ENCODE measurements at places on chromosomes 3 and 15.

GRCh38 chr3:98705212-98705611 is 57.9 kb upstream of the ST3GAL6 start:
- DNase-seq: no peak

- DNase-seq: no peak
These were observed 202.3 kb upstream of the PROK2 start for GRCh38 chr3:71987089-71987735.

GRCh38 chr15:62465173-62465572 is 300.1 kb upstream of the C2CD4B start:
- no peak for DNase-seq

DNA sequence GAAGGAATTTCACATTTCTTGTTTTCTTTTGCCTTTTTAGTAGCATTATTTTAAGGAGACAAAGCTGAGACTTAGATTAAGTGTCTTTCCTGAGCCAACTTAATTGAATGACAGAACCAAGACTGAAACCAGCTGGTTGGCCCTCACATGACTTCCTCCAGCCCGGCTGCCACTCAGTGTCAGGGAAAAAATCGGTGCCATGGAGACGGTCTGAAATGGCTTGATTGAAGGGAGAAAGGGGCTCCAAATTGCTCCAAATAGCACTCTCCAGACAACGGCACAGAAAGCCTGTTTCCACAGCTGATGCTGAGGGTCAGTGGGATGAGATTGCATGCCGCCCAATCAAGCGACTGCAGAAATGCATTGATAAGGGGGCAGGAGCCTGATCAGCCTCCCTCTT is 475.2 kb upstream of the IL12A start:
- DNase-seq: no peak

DNA sequence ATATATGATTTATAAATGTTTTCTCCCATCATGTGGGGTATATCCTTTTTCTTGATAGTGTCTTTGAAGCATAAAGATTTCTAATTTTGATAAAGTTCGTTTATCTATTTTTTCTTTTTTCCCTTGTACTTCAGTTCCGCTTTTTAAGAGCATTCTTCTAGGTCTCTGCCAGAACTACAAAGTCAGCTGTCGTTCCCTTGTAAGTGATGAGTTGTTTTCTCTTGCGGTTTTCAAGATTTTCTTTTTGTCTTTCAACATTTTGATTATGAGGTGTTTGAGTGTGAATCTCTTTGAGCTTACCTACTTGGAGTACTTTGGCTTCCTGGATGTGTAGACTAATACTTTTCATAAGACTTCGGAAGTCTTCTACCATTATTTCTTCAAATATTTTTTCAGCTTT is 9.3 kb upstream of the PRICKLE2 start:
- no peak for DNase-seq

GRCh38 chr3:35817216-35817615 is 177.9 kb downstream of the ARPP21 start:
- DNase-seq: no peak

DNA sequence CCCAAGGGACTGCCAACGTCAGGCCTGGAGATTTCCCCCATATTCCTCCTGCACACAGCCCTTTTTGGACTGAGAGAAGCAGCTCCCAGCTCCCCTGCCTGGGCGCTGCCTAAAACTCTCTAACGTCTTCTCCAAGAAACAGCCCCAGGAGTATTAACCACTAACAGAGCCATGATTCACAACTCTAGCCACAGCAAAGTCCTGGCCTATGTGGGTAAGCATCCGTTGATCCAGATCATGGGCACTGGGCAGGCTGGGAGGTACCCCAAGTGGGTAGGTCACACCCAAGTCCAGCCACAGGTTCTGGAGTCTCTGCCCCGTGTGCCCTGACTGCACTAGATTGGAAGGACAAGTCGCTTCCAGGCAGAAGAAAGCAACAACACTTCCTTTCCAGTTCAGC is 31.9 kb downstream of the NBEAL2 start:
- no peak for DNase-seq

DNA sequence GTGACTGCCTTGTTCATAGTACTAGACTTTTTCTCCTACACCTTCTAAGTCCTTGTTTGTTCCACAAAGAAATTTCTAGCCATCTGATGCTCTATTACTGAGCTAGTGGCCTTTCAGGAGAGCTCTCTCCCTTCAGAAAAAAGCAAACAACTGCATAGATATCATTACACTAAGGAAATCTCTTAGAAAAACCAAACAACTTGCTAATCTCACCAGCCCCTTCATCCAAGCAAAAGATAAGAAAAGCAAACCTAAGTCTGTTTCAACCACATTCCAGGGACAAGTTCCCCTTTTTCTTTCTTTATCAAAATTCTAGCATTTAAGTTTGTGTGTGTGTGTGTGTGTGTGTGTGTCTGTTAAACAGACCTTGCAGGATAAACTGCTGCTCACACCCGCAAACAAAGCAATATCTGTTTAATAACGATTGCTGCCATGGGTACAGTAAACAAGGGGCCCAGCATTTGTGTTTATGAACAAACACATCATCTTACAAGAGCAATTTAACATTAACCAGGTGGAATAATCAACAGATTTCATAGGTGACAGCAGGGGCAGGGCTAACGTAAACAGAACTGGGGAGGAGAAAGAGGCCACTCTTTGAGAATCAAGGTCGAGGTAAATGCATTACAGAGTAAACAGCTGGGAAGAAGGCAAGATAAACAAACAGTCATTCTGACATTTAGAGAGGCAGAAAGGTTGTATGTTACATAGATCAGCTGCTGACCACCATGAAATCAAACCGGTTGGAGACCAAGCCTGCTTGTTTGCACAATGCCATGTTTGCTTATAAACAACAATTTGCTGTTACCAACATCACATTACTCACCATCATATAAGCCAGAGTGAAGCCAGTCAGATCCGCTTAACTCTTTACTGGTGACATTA is 375.1 kb downstream of the FOXP1 start:
- DNase-seq: no peak

DNA sequence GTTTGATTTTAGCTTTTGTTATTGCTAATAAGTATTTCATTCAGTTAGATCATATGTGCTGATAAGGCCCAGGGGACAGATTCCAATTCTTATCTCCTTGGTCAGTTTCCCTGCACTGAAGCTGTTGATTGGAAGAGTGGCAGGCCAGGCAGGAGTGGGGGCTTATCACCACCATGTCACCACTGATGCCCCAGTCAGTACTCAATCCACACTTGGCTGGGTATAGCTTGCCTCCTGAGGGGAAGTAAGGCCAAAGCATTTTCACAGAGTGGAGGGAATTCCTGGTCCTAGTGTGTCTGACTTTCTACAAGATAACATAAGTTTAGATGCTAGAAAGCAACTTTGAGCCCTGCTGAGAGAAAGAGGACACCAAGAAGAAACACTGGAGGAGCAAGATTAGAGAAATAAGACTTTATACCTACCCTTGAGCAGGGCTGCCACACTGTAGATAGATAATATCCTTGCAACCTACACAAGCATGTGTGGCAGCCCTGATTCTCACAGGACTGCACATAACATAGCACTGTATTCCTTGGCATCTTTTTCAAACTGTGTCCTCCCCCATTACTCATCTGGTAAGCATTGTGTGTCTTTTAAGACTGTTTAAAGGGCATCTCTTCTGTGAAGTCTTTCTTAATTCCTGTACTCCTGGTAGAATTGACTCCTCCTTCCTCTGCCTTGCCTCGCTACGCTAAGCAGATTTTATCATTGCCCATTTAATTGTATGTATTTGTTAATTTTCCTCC is 24.3 kb downstream of the OXNAD1 start:
- DNase-seq: no peak
